ENCODE measurements at places on chromosomes 1 and 21. TPM values are rescaled to one million over a fixed set of nuclear protein-coding genes. Genes with fewer than 3 reads are reported as not detected.

The OVAAL gene
- 0.05 TPM for total RNA-seq

The KLF17 gene
- total RNA-seq: 0.37 TPM

The TNNI3K gene
- total RNA-seq: not detected

The CFAP74 gene
- total RNA-seq: not detected

The CD5L gene
- total RNA-seq: not detected

The SLC45A3 gene
- 7.8 TPM for total RNA-seq

DNA sequence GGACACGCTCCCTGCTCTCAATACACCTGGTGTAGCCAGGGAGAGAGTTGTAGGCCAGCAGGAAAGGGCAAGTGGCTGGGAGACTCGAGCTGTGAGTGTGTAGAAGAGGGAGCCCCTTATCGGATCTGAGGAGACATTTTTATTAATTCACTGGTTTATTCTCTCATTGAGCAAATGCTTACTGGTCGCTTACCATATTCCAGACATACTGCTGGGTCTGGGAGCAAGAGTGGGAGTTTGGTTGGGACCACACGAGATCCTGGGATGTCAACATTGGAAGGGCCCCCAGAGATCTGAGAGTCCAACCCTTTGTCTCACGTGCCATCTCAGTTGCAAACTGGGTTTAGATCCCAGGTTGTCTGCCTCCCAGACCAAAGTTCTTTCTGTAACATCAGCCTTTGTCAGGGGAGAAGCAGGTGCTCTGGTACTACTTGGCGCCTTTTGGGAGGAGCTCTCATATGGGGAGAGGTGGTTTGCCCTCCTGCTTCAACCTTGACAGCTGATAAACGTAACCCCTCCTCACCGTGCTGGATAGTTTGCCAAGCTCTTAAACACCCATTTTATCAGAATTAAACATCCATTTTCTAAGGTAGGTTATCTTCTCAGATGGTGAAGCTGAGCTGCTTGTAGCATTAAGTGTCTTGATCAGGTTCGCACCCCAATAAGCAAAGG lies 742 bp downstream of the TMEM222 start:
- DNase-seq: no peak

DNA sequence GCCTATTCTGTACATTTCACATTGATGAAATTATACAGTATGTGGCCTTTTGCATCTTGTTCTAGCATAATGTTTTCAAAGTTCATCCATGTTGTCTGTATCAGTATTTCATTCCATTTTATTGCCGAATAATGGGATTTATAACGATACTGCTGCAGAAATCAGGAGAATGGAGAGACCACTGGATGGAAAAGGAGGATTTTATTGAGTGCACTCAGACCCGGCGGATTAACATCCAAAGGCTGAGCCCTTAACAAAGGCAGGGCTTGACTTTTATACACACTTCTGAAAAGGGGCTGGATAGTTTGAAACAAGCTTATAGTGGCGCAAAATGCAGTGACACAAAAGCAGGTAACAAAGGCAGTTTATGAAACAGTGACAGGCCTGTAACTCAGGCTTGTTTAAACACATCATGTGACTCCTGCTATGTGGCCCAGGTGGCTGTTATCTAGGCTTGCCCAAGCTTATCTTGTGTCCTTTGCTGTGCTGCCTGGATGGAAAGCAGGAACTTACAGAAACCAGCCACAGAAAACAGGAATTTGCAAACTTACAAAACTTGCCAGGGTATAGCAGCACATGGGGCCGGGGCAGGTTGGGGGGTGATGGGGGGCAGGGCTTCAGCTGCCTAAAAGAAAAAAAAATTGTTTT lies 32.8 kb upstream of the KCNJ15 start:
- no peak for DNase-seq

DNA sequence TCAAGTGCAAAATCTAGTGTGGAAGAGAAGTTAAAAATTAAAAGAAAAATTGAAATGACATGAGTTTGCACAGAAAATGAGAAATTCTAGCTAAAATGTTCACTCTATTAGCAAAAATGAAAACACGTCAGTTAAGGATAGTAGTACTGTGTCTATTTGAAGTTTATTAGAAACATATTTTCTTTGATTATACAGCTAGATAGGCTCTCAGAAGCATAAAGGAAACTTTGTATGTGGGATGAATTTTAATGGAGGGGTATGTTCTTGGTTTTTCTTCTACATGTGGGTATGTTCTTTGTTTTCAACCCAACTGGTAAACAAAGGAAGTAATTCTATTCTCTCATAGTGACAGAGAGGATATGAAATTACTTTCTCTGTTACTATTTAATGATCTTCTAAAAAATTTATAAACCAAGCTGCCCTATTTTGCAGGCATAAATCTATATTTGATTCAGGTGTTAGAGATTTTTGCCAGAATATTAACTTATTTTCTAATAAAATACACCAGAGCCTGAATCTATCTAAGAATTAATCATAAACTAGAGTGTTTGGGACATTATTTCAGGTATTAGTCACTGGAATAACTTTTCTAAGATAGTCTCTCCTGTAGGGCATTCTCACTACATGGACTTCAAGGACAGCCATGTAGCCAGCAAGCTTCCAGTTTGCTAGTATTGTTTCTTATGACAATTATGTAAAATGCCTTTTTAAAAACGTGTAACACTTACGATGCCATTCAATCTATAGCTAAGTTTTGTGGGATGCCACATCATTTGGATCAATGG lies 15.8 kb downstream of the GPSM2 start:
- peak; percentile 46 for DNase-seq

GRCh38 chr1:235644693-235645305 lies 4.8 kb downstream of the GNG4 start:
- peak; percentile 31 for DNase-seq

DNA sequence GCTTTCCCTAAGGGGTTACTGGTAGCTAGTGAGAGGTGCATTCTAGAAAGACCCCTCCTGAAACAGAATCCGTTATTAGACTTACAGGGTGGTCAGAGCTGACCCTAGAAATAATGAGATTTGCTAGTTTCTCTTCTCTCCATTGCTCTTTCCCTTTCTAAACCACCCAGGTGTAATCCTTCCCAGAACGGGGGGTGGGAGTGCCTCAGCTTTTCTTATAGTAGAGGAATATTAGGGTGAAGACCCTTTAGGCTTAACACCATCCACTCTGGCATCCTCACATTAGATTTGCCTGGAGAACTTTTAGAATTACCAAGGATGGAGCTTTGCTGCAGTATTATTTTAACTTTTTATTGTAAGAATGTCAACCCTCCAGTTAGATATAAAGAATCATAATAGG lies 49.4 kb downstream of the CAPN9 start:
- no peak for DNase-seq

DNA sequence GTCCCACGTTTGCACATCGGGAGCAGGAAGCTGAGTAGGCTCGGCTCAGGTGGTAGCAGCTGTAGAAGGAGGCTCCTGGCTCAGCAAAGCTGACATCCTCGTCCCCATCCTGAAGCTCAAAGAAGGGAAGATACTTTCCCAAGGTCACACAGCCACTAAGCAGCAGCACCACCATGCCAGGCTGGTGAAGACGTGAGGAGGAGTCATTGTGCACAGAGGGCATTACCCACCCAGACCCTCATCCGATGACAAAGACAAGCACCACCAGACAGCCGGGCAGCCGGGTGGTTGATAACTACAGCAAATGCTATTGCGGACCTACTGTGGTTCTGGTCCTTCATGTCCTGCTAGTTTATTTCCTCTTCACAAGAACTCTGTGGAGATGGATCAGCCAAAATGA lies 186.9 kb downstream of the MATN1 start:
- DNase-seq: no peak

- no peak for DNase-seq
These were observed 33.1 kb upstream of the ETS2 start for GRCh38 chr21:38772646-38773045.

- no peak for DNase-seq
These were observed 121.9 kb downstream of the CAPN8 start for GRCh38 chr1:223543560-223543959.

DNA sequence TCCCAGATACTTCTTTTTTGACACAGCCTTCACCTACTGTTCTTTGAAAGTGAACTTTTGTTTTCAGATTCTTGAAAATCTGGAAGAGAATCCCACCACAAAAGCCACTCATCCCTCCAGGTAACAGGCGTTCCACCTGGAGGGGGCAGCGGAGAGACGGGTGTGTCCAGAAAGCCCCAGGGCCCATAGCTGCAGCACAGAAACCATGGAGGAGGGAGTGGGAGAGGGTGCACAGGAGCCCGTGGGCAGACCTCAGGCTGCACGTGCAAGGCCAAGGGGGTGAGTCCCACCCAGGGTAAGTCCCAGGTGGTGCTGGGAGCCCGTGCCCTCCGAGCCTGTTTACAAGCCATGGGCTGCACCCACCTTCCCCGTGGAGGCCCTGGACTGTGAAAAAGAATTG lies 86.5 kb downstream of the PSMG1 start:
- DNase-seq: no peak

- no peak for DNase-seq
These were observed 40.7 kb downstream of the COQ8A start for GRCh38 chr1:226980565-226981385.

GRCh38 chr1:117820096-117820495 lies 109.3 kb downstream of the GDAP2 start:
- DNase-seq: no peak

DNA sequence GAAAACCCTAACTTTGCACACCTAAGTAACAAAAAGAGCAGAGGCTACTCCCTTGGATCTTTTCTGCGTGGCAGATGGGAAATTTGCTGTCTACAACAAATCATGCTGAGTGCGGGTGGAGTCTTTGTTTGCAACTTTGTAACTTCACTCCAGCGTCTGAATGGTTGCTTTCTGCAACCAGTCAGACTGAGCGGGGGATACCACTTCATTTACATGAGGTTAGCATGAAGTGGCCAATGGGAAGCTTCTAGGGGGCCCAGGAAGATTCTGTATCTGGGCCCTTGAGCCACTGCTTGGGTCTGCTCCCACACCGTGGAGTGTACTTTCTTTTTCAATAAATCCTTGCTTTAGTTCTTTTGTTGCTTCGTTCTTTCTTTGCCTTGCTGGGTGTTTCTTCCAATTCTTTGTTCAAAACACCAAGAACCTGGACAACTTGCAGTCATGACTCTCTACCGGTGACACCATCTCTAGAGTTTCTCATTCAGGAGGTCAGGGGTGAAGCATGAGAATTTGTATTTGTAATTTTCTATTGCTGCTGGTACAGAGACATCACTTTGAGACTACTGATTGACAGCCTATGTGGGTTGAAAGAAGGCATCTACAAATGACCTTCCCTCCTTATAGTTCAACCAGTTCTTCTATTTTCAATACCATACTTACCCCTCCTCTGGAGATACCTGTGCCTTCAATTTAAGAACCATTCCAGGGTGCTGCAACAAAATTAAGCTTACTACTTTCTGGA lies 55.8 kb upstream of the RC3H1 start:
- peak; percentile 16 for DNase-seq

GRCh38 chr1:40003156-40004093 lies 37.1 kb upstream of the CAP1 start:
- no peak for DNase-seq

All from M059J (cell line).